ENCODE measurements at places on chromosomes 12 and 14.

DNA sequence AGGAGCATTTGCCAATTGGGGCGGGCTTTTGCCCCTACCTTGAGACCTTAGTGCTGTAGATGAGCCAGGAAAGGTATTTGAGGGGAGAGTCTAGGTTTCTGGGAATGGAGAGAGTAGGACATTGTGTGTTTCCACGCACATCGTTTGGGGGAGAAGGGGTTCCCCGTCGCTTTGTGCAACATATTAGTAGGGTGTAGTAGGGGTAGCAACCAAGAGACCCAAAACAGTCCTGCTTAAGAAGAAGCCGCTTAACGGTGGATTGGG lies 694 bp upstream of the PTGES3 start:
- DNase-seq, result no peak

DNA sequence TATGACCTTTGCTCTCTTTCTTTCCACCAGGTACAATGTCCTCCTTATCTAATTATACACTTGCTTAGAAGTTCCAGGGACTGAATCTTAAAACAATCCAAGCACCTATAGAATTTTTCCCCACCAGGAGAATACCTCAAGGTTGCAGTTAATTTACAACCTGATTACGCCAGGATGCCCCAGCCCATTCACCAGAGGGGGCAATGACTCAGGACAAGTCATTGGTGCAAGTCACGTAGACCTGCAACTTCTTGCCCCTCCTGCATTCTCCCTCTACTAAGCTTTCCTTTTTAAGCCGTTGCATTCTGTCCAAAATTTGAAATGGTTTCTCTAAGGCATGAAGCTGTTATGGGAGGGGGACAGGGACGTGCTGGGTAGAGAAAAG lies 111.1 kb upstream of the SCAF11 start:
- DNase-seq, result no peak

- DNase-seq, result no peak
Observed at GRCh38 chr14:79274641-79275291, 936.5 kb downstream of the DIO2 start.

DNA sequence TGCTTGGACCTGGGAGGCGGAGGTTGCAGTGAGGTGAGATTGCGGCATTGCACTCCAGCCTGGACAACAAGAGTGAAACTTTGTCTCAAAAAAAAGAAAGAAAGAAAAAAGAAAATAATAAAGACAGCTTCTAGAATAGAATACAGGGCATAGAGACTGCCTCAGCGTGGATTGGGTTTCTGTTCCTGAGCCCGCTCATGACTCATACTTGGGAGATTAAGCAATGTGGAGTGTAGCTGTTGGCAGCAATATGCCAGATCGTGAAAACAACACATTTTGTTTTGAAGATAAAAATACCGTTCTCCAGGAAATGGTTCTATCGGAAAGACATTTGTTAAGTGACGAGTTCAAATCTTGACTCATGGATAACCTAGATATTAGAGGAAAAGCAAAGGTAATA lies 67.2 kb downstream of the GLT1D1 start:
- DNase-seq, result no peak

Data from cardiac septum (tissue), 1 donor.